ENCODE measurements at places on chromosomes 12 and 14.

GRCh38 chr14:74660167-74660566 is 48.1 kb upstream of the LTBP2 start:
- DNase-seq, result no peak

- DNase-seq, result no peak
Observed at GRCh38 chr14:42374332-42374731, 767.7 kb downstream of the LRFN5 start.

DNA sequence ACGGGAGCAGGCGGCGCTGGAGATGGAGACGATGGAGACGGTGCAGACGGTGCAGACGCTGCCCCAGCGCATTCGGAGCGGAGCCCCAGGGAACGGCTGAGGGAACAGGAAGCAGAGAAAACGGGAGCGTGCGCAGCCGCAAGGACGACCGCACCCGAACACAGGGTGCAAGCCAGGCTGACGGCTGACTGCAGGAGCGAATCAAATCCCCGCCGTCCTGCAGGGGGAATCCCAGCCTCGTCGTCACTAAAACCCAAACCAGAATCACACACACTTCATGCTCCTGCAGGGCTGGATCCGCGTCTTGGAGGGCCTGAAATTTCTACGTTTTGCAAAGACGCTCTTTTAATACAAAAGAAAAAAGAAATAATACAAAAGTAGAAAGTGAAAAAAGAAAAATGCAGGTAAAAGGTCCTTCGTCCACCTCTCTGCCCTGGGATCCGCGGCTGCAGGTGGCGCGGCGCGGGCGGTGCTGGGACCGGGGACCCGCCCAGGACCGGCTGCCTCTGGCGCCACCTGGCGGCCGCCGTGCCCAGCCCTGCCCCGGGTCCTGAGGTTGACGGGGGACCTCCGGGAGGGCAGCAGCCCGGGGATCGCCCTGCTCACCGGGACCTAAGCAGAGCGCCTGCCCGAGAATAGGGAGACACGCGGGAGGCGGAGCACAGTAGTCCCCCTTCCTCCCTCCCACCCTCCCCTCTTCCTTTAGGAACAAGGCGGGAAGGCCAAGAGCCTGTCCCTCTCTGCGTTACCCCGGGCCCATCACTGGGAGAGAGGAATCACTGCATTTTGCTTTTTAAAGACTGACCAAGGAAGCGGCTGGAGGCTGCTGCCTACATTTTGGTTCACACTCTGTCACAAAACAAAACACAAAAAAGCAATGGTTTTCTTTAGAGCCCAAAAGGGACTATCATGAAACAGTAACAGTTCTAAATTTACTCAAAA is 20.1 kb downstream of the STX2 start:
- peak; percentile 70 for DNase-seq

DNA sequence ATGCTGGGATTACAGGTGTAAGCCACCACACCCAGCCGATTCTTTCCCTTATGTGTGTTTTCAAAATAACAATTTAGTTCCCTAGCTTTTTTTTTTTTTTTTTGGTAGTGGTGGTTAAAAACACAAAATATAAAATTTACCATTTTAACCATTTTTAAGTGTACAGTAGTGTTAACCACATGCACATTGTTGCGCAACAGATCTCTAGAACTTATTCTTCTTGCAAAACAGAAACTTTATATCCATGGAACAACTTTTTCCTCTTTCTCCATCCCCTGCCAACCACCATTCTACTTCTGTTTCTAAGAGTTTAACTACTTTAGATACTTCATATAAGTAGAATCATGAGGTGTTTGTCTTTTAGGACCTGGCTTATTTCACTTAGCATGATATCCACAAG is 1.1 kb upstream of the NDUFA12 start:
- DNase-seq, result no peak

GRCh38 chr14:97262336-97262735 is 465.2 kb downstream of the VRK1 start:
- DNase-seq, result no peak

GRCh38 chr14:47778631-47779030 is 103.2 kb upstream of the MDGA2 start:
- no peak for DNase-seq

GRCh38 chr12:71536279-71536938 is 96.8 kb downstream of the LGR5 start:
- DNase-seq, result no peak

GRCh38 chr14:62381311-62382070 is 619.3 kb downstream of the SNAPC1 start:
- DNase-seq, result no peak

DNA sequence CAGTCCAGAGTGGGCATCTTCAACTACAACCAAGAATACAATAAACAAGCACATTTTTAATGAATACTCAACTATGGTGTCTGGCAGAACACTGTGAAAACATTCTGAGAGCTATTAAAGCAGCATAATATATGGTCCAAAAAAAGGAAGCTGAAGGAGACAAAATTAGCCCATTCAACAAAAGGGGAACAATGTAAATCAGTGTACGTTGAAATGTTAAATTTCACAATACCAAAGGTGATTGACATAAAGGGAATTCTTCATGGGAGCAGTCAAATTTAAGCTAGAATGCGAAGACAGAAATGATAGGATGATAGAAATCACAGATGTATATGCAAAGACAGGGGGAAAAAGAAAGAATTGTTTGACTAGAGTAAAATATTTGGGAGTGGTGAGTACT is 41.3 kb upstream of the SYCP3 start:
- DNase-seq, result no peak

- no peak for DNase-seq
Observed at GRCh38 chr14:32996343-32996742, 57.7 kb downstream of the NPAS3 start.

DNA sequence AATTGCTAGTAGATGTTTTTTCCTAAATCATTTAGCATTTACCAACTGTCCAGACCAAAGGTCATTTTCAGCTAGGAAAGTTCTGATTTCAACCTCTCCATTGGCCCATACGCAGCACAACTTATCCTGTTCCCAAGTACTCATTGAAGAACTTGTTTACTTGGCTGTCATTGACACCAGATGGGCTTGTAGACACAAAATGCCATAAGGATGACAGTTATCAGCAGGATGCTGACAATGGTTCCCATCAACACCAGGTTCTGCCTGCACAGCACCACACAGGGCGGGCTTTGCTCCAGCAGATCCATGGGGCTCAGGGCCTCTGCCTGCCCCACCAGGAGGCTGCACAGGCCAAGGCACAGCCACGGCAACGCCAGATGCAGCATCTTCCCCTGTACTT is 36.5 kb upstream of the TMPRSS12 start:
- no peak for DNase-seq

DNA sequence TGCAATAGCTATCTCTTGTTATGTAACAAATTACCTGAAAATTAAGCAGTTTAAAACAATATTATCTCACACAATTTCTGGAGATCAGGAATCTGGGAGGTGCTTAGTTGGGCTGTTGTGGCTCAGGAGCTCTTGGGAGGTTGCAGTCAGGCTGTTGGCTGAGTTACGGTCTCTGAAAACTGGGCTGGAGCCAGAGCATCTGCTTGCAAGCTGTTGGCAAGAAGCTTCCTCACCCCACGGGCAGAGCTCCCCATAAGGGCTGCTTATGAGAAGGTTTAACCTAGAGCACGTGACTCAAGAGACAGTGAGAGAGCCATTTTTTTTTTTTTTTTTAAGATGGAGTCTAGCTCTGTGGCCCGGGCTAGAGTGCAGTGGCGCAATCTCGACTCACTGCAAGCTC is 346.8 kb downstream of the ATP23 start:
- DNase-seq, result no peak

GRCh38 chr12:47894652-47895051 is 10.1 kb downstream of the VDR start:
- no peak for DNase-seq

- no peak for DNase-seq
Observed at GRCh38 chr14:104545151-104545941, 34.2 kb upstream of the C14orf180 start.

DNA sequence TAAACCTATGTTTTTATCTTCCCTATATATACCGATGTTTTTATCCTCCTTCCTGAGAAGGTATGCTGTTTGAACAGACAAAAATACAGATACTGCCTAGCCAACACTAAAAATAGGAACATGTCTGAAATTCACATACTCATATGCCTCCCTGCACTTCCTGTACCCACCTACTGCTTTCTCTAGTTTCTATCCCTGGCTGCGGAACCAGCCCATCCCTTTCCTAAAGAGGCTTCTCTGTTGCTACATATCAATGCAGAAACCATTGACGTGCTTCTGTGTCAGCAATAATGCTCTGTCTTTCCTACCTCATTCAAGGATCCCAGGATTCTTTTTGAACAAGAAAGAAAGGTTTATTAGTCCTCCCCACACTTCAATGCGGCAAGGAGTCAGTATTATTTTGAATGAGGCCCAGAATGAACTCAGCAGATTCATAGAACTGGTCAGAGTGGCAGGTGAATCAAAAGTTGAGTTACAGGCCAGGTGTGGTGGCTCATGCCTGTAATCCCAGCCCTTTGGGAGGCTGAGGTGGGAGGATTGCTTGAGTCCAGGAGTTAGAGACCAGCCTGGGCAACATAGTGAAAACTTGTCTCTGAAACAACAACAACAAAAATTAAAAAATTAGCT is 67.8 kb upstream of the NAP1L1 start:
- no peak for DNase-seq

- DNase-seq, result no peak
Observed at GRCh38 chr12:31306866-31307265, 19.1 kb downstream of the SINHCAF start.

DNA sequence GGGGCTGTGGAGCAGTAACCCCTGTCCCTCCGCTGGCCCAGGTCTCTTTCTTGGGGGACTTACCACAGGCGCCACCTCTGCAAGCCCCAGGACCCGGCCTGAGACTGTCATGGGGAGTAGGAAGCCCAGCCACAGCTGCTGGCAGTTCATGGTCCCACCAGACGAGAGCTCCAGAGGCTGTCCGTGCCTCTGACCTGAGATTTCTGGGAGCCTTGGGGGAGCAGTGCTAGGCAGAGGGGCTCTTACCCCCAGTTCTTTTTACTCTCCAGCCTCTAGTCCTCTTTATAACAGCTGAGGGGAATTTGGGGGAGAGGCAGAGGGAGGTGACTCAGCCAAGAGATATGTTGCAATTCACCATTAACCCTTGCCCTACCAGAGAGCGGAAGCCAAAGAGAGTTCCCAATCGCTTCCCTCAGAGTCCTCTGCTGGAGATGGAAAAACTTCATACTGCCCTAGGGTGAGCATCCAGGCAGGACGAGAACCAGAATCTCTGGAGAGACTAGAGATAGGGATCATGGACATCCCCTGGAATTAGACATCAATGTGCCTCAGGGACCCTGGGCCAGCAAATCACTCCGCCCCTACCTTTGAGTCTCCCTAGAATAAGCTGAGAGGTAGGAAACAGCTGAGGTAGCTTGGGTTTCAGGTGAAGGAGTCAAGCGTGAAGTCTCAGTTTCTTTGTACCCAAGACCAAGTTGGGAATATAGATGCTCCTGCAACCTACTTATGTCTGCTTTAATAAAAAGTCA is at the start of gene MMP19:
MMP19 (minus strand) TSS at position 256 of the 749 bp plus-strand sequence; CDS start at position 150, 106 bp downstream.
- DNase-seq, result no peak

- DNase-seq, result no peak
Observed at GRCh38 chr12:27290501-27291168, 42.0 kb upstream of the BMAL2 start.

GRCh38 chr12:28026701-28027100 is 54.2 kb upstream of the PTHLH start:
- no peak for DNase-seq

DNA sequence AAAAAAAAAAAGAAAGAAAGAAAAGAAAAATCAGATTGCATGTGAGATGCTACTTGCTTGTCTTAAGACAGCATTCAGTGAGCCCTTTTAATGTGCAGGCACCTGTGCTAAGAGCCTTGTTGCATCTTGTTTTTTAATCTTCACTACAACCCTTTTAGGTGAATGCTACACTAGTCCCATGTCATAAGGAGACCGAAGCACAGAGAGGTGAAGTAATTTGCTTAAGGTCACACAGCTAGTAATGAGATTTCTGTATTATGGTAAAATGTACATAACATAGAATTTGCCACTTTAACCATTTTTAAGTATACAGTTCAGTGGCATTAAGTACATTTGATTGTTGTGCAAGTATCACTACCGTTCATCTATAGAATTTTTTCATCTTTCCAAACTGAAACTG is 32.1 kb upstream of the PWP1 start:
- no peak for DNase-seq

DNA sequence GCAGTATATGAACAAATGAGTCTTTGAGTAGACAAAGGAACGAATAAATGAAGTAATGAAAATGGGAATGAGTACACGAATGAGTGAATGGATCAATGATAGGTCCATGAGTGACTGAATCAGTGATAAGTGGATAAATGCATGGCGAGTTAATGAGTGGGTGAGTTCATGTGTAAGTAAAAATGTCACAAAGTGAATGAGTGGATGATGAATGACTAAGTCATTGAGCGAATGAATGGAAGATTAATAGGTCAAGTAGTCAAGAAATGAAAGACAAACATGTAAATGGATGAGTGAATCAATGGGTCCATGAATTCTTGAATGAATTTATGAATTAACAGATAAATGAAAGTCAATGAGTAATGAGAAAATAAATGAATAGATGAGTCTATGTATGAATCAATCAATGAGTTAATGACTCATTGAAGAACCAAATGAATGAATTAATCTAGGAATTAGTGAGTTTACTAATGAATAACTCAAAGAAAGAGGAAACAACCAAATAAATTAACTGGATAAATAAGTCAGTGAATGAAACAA is 97.3 kb upstream of the RTL1 start:
- no peak for DNase-seq

DNA sequence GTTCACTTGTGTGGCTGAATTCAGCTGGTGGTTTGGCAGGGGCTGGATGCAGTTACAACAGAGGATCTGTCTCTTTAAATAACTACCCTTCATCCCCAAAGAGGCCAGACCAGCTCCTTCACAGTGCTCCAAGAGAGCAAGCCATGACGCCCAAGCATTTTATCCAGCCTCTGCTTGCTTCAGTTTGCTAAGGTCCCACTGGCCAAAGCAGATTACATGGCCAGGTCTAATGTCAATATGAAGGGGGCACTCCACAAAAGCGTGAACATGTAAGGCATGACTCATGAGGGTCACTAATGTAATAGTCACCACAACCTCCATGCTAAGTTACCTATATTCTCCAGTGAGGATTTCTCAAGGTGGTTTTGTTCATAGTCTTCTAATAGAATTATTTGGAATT is 62.9 kb downstream of the MARK3 start:
- DNase-seq, result no peak

DNA sequence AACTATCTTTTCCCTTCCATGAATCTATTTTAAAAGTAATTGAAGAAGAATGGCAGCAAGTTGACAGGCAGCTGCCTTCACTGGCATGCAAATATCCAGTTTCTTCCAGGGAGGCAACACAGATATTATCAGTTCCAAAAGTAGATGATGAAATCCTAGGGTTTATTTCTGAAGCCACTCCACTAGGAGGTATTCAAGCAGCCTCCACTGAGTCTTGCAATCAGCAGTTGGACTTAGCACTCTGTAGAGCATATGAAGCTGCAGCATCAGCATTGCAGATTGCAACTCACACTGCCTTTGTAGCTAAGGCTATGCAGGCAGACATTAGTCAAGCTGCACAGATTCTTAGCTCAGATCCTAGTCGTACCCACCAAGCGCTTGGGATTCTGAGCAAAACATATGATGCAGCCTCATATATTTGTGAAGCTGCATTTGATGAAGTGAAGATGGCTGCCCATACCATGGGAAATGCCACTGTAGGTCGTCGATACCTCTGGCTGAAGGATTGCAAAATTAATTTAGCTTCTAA is 18.4 kb downstream of the TMPO start:
- DNase-seq, result no peak
